ENCODE measurements at places on chromosomes 5 and 9.

DNA sequence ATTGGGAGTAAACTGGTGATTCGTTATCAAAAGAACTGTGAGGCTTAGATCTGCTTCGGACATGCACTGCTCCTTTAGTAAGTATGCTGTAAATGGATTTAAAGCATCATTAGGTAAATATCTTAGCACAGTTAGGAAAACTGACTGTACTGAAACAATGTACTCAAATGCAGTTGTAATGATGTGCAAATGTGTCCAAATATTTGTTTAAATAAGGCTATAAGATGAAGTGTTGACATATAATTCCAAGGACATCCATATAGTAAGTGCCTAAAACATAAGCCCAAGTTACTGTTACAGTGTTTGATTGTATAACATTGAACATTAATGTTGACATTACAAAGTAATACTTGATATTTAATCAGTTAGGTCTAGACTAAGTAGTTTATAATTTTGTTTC lies 512.5 kb upstream of the CDH18 start:
- DNase-seq, result no peak

GRCh38 chr9:82972446-82972845 lies 90.5 kb downstream of the RASEF start:
- DNase-seq, result no peak

- no peak for DNase-seq
Observed at GRCh38 chr5:170313344-170313743, 15.8 kb upstream of the LCP2 start.

DNA sequence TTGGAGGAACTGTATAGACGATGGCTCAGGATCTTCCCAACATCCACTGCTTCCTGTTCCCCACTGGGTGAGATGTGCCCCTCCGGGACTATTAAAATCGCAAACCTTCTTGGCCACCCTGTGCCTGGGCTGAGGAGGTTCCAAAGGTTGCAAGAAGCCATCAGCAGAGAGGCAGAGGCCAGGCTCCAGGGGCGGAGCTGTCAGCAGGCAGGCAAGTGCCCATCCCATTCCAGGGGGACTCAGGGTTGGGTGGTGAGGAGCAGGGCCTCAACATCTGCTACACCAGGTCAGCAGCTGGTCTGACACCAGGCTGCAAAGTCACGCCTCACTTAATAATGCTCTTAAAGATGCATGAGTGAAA lies 2.2 kb downstream of the BTNL3 start:
- DNase-seq, result no peak

- no peak for DNase-seq
Observed at GRCh38 chr5:131081913-131082488, 83.1 kb downstream of the HINT1 start.

- DNase-seq, result no peak
Observed at GRCh38 chr5:1239505-1240251, 14.5 kb downstream of the SLC6A18 start.

- DNase-seq, result no peak
Observed at GRCh38 chr5:26833596-26833995, 204.8 kb downstream of the CDH9 start.

DNA sequence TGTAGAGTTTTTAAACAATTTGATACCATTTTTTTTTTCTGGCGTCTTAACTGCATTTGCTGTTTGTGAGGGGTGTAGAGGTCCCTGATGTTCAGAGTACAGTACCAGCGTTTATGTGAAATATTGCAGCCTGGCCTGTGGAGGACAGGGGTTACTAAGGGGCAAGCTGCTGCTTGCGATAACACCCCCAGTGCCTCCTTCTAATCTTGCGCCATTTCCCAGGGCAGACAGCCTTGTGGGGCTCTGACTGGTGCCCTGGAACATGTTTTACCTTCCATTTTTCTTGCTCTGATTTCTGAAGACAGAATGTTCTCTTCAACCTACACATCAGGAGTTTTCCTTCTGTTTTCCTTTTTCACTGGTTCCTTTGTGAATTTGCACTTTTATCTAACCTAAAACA lies 142.9 kb downstream of the DOCK8 start:
- DNase-seq, result no peak

DNA sequence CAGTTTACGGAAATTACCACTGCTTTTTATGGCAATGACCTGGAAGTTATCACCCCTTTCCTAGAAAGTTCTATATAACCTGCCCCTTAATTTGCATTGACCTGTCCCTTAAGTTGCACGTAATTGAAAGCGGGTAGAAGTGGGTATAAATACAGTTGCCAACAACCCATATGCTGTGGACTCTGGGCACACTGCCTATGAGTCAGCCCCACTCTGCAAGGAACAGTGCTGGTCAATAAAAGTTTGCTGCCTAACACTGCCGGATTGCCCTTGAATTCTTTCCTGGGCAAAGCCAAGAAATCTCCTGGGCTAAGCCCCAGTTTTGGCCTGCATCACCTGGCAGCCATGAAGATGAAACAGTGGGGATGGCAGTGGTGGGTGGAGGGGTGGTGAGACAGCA lies 23.9 kb upstream of the CLPTM1L start:
- no peak for DNase-seq

GRCh38 chr5:82111191-82111590 lies 139.4 kb downstream of the ATG10 start:
- no peak for DNase-seq

- DNase-seq, result no peak
Observed at GRCh38 chr5:138900281-138900965, 25.3 kb upstream of the LRRTM2 start.

- no peak for DNase-seq
Observed at GRCh38 chr5:75667586-75667985, 49.7 kb downstream of the POC5 start.

DNA sequence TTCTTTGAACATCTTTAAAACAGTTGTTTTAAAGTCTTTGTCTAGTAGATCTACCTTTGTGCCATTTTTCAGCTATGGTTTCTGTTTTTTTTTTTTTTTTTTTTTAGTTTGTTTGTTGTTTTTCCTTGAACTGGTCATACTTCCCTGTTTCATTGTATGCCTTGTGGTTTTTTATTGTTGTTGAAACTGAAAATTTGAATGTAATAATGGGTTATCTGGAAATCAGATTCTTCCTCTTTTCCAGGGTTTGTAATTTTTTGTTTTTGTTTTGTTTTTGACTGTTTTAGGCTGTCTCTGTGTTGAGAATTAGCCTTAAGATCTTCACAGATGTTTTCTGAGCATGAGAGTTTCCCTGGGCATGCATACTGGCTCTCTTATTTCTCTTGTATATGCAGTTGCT lies 269.6 kb upstream of the DAP start:
- DNase-seq, result no peak

- no peak for DNase-seq
Observed at GRCh38 chr9:129868872-129869486, 33.7 kb downstream of the USP20 start.

GRCh38 chr5:88878976-88879375 lies 4.0 kb downstream of the MEF2C start:
- no peak for DNase-seq

- no peak for DNase-seq
Observed at GRCh38 chr9:92966518-92966800, 19.1 kb downstream of the FGD3 start.

GRCh38 chr5:78280261-78280660 lies 14.2 kb downstream of the AP3B1 start:
- DNase-seq, result no peak

GRCh38 chr9:35792024-35792813 lies 828 bp downstream of the NPR2 start:
- DNase-seq, result no peak

- no peak for DNase-seq
Observed at GRCh38 chr9:121298016-121298538, 30.1 kb downstream of the GSN start.

GRCh38 chr9:31730398-31730797 lies 654.0 kb upstream of the ACO1 start:
- no peak for DNase-seq

DNA sequence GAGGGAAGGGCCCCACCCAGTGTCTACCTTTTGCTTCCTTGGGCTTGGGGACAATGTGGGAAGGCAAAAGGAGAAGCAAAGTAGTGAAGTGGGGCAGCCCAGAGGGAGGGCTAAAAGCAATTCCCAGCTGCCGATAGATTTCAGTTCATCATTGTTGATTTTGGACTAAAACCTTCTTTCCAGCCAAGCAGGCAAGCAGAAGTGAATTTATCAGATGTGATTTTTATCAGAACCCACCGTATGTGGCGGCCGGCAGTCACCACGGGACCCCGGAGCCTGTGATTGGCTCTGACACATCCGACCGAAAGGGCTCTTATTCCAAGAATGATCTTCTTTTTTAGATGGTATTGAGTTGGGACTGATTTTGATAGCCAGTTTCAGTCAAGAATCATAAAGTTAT lies 559.9 kb downstream of the PSAT1 start:
- DNase-seq, result no peak

- DNase-seq, result no peak
Observed at GRCh38 chr5:8329773-8330172, 460.8 kb downstream of the MTRR start.

GRCh38 chr9:5945112-5945511 lies 54.4 kb downstream of the MLANA start:
- no peak for DNase-seq

DNA sequence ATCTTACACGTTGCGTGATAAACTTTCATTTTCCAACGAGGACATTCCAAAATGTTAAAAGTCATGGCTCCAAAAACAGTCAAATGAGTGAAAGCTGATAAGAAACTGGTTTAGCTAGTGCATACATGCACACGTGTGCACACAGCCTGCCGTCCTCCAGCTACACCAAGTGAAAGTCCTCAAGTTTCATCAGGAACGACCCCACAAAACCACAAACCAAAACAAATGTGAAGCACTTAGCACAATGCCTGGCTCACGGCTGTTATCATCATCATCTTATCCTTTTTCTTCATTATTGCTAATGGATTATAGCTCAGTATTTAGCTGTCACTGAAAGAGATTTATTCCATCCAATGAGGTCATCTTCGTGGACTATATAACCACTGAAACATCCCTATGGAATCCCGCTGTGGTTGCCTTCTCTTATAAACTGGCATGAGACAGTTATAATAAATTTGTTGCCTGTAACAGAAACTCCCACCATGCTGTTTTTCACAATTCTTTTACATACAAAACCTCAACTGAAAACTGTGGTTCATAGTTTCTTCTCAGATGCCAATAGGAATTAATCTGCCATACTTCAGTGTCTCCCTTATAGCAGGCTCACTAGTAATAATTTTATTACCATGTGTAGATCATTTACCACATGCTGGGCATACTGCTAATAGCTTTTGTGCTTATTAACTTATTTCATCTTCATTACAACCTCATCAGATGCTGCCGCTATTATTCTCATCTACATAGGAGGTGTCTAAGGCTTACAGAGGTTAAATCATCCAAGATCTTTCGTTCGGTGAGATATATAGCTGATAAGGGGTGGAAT lies 56.1 kb downstream of the SAXO1 start:
- DNase-seq, result peak; percentile 74

GRCh38 chr9:7456793-7457530 lies 342.6 kb downstream of the DMAC1 start:
- no peak for DNase-seq

- DNase-seq, result no peak
Observed at GRCh38 chr9:107542411-107543157, 53.0 kb upstream of the KLF4 start.

DNA sequence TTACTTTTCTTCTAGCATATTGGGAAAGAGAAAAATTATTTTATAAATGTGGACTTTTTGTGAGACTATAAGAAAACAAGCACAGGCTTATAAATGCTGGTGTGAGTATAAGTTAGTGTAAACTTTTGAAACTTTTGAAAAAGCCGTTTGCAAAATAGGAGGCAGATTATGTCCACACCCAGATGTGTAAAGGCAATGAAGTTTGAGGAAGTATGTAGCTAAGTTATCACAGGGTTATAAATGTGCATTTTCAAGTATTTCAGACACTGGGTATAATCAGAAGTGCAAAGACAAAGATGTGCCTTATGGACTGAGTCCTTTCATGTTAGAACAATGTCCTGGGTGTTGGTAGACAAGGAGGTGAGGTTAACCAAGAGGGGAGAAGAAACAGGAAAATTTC lies 85.5 kb downstream of the ANXA1 start:
- no peak for DNase-seq

- DNase-seq, result no peak
Observed at GRCh38 chr9:105026451-105026850, 98.5 kb upstream of the ABCA1 start.

GRCh38 chr5:2320611-2321010 lies 430.9 kb downstream of the IRX2 start:
- no peak for DNase-seq

DNA sequence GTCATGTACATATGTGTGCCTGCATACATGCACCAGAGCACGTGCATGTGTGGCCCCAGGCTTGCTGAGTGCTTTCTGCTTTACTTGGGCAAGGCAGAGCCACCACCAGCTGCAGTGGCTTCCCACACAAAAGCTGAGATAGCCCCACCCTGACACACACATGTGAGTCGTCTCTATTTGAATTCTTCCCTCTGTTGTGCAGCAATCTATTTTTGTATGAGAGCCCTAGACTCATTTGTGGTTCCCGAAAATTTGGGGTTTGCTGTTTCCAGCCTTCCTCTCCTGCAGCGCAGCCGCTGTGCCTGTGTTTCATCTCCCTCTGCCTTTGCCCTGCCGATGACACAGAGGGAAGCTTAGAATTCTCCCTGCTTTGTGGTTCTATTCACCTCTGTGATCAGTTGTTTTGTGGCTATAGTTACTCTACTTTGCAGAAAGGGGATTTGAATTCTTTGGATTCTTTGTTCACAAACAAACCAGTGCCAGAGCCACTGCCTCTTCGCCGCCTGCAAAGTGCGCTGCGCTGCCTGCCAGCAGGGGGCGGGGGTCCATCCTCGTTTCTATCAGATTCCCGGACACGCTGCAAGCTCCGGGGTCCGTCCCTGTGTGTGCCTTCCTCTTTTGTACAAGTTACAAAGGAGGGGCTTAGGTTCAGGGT lies 95.8 kb upstream of the DAP start:
- no peak for DNase-seq

DNA sequence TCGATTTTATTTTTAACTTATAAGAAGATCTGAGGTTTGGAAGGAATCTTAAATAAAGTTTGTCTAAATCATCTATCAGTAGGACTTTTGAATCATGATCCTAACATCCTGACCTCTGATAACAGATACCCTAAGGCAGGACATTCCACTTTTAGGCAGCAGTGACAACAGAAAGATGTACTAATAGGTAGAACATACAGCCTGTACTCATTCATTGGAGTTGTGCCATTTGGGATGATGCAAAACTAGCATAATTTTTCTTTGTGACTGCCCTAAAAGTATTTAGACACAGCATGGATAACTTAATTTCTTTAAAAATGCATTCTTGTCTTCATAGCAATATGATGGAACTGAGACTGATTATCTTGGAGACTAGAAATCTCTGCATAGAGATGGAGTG lies 39.7 kb downstream of the CDC42SE2 start:
- DNase-seq, result no peak

GRCh38 chr9:5633243-5633642 lies 4.3 kb downstream of the RIC1 start:
- DNase-seq, result no peak

DNA sequence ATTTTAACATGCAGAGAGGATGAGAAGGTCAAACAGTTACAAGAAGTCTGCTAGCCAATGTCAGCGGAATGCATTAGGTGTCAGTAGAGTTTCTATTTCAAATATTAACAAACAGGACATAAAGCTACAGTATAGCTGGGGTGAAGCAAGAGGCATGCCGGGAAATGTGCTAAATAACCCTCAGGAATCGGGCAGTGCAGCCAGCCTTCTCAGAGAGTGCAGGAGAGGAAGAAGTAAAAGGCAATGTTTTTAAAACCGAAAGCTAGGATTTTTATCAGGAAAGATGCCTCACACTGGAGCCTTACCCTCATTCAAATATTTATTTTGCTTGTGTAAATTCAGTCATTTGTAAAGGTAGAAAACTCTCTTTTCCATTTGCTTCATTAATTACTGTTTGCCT lies 59.1 kb upstream of the SH3GL2 start:
- no peak for DNase-seq
